ENCODE measurements at places on chromosomes 12 and 14.

DNA sequence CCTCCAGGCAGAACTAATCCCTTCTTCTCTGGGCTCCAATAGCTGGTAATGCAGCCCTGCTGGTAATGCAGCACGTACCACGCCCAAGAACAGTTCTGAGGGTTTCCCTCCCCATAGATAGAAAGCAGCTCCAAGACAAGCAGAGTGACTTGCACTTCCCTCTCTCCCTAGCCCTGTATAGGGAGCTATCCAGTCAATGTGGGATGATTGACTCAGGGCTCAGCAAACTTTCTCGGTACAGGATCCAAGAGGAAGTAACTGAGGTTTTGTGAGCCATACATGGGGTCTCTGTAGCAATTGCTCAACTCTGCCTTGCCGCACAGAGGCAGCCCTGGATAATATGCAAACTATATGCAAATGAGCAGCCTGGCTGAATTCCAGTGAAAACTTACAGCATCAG lies 15.5 kb upstream of the FKBP4 start:
- DNase-seq, result no peak

GRCh38 chr12:92473564-92473963 lies 229.2 kb upstream of the PLEKHG7 start:
- DNase-seq, result no peak

DNA sequence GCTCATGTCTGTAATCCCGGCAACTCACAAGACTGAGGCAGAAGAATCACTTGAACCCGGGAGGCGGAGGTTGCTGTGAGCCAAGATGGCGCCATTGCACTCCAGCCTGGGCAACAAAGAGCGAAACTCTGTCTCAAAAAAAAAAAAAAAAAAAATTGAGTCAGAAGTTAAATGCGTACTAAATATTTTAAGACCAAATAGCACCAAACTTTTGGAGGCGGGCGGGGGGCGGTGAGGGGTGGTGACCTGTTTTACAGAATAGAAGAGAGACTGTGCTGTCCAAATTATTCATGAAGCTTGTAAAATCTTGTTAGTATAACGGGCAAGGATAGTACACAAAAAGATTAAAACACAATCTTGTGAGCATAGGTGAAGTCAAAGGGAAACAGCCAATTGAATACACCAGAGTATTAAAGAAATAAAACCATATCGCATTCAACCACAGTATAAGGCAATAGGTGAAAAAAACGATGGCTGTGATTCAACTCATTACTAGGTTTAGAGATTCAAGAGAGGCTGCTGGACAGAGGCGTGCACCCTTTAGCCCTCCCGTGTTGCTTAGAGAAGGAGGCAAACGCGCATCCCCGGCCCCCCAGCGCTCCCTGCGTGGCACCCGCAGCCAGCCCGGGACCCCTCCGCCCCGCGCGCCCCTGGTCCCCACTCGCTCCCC lies 571 bp downstream of the ZNF891 start:
- no peak for DNase-seq

DNA sequence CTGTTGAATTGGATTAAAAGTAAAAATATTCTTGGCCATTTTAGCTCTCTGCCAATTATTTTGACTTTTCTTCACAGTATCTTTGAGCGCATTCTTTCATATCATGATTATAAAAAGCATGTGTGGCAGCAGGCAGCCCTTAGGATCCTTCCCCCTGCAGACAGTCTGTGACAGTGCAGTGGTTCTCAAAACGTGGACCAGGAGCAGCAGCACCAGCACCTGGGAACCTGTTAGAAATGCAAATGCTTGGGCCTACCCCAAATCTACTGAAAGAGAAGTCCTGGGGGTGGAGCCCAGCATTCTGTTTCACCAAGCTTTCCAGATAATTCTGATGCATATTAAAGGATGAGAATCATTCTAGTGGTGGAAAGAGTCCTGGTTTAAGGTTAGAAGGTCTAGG lies 155.6 kb downstream of the MON2 start:
- DNase-seq, result no peak

DNA sequence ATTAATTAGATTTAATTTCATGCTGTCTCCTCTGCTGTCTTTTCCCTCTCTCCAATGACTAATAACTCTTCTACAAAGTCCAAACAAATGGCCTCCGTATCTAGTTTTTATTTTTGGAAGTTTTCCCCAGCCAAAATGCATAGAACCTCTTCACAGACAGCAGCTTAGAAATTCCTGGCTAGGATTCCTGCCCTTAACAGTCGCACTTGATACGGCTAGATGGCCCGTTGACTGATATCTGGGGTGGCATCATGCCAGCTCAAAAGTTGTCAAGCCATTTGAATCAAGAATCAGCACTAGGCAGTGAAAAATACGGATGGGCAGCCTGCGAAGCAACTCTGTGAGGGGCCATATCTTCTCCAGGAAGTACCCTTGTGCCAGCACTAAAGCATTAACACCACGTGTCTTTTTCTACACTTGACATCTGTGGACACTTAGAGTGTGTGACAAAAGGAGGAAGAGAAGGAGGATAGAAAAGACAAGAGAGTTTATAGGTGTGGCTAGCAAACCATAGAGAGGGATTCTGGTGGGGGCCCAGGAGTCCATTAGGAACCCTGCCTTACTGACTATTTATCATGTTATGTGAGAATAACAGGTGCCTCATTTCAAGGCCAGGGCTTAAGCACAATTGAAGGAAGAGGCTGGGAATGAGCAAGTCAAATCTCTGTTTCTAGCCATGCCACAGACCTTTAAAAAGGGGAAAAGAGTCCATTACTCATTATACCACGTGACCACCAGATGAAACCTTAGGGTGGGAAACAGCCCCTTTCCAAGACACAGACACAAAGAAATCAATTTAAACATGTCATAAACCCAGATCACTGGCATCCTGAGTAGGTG lies 39.2 kb upstream of the KRR1 start:
- no peak for DNase-seq

DNA sequence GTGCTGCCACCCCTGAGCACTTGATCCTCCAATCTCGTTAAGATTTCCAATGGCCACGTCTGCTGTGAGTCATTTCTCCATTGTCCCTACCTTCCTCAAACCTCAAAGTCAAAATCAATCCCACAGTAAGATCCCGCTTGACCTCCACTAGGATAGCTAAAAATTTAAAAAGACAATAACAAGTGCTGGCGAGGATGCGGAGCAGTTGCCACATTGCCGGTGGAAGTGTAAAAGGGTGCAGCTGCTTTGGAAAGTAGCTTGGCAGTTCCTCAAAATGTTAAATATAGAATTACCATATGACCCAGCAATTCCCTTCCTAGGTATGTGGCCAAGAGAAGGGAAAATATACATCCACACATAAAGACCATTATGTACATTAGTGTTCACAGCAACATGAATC lies 9.5 kb upstream of the BCL7A start:
- no peak for DNase-seq

DNA sequence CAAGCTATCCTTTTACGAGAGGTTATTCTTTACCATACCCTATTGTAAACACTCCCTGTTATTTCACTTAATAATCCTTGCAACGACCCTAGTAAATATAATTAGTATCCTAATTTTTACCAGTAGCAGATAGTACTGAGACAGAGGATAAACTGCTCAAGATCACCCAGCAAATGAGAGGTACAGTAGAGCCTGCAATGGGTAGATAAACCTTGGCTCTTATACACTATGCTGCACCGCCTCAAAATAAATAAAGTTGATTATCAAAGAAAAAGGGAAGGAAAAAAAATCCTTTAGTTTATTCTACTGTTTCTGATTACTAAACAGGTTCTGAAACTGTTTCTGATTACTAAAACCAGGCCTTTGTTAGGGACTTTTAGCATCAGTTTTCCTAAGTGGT lies 22.5 kb downstream of the YBX3 start:
- DNase-seq, result no peak

- no peak for DNase-seq
Measured at GRCh38 chr12:45310627-45310968, 94.7 kb downstream of the ANO6 start.

DNA sequence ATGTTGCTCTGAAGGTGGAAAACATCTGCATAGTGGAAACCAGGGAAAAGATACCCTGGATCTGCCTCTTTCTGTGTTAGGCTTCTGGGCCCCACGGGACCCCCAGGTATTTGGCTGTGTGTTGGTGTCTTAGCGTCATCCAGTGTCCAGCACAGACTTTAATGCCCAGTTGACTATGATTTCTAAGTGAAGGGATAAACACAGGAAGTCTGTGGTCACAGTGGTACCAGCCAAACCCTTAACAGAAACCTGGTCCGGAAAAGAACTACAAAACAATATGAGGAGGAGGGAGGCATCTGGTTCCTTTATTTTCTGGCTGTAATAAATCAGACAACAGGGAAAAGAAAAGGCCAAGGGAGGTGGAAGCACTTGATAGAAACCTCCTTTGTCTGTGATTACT lies 56.4 kb downstream of the CMKLR1 start:
- DNase-seq, result no peak

DNA sequence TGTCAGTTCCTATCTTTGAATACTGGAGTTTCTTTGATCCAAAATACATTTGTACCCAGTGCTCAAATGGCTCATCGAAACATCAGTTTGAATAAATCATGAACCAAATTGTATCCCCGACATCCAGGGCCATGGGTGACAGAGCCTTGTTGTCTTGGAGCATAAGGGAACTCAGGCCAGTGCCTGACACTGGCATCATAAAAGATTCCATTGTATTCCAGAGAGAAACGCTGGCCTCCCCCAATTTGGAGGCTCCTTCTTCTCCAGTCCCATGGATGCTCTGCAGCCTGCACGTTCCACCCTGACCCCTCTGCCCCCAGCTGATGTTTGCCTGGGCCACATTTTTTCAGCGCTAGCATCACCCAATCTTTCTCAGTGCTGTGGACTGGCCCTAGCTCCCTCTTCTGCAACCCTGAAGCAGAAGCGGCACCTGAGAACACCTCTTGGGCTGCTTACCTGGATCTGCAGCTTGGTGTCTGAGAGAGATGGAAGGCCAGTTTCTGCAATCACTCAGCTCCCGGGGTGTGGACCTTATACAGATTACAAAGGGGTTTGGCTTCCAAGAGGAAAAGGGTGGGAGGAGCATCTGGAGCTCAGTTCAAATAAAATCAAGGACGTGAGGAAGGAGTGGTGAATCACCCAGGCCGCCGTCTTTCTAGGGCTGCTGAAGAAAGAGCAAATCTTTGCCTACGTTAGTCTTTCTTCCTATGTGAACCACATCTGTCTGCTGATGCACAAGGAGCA lies at the start of gene RNASE1:
Gene RNASE1, minus strand, starts transcription at position 504 of the 744 bp plus-strand sequence. CDS start 776 bp downstream, outside the sequence.
- DNase-seq, result no peak

DNA sequence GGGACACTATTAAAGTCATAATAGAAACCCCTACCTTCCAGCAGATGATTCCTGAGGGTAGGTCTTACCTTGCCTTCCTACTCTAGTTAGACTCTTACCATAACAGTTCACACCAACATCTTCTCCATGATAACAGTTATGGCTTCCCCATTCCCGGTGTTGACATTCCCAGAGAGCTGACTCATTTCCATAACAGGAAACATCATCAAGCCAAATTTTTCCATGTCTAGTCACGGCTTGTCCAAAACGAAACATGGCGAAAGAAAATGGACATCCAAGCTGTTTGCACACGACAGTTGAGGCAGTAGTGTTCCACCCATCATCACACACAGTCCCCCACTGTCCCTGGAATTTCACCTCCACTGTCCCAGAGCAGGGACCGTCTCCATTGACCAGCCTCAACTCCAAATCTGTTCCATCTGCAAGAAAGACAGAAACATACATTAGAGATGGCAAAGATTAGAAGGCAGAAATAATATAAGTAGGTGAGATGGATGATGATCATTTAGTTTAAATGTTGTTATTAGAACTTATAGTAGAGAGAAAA lies 10.6 kb downstream of the CD163L1 start:
- DNase-seq, result no peak

- peak; percentile 83 for DNase-seq
Measured at GRCh38 chr12:12007001-12007712, 63.6 kb upstream of the BCL2L14 start.

DNA sequence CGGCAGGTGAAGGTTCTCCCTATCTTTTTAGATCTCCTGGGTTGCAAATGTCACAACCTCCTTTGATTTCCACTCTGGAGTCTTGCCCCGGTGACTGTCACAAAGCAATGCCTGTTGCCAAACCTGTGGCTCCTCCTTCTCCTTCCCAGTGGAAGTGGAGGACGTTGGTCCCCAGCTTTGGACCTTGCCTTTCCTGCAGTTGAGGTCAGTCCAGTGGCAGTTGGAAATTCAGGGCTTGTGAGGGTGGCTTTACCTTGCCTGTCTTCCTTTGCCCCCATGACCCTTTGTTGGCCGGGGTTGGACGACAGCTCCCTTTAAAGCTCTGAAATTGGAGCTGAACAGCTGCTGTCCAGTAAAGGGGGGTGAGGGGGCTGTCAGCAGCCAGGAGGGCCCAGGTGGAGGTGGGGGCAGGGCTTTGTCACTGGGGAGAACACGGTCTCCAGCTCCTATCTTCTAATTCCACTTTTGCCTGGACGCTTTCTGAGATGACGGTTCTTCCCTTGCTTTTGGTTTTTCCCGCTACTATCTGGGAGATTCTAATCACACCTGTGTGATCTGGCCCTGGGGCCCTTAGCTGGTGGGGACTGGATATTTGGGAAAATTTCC lies 4.1 kb downstream of the TEAD4 start:
- no peak for DNase-seq
